ENCODE measurements at places on chromosomes 12 and 14.

DNA sequence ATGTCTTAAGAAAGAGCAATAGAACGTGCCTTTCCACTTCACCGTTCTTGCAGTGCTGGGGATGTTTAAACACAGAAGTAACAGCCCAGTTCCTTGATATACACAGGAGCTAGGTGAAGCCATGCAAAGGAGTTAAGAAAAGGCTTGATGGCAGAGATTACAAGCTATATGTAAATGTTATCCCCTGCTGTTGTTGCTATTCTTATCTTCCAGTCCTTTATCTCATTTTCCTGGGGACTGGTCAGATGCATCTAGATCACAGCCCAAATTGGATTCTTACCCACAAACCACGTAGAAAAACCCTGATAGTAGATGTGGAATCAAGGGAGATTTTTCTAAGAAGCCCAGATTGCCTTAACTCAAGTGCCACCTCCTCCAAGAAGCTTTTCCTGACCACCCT is 5.5 kb downstream of the ASCL1 start:
- DNase-seq = no peak

GRCh38 chr12:14999695-15000365 is 27.0 kb downstream of the PDE6H start:
- no peak for DNase-seq

- no peak for DNase-seq
These were observed 5.6 kb downstream of the NAB2 start for GRCh38 chr12:57094208-57095160.

DNA sequence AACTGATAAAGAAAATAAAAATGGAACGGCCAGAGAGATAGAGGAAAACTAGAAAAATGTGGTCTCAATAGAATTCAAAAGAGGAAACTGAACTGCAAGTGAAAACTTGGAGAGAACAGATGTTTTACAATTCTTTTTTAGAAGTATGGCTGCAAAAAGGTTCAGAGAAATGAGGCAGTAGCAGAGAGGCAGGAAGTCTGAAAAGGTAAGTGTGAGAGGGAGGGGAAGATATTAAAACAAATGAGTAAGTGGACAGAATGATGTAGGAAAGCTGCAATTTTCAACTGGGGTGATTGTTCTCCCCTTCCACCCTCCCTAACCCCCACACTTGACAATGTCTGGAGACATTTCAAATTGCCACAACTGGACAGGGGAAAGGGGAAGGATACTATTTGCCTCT is 12.9 kb downstream of the BTBD7 start:
- no peak for DNase-seq

DNA sequence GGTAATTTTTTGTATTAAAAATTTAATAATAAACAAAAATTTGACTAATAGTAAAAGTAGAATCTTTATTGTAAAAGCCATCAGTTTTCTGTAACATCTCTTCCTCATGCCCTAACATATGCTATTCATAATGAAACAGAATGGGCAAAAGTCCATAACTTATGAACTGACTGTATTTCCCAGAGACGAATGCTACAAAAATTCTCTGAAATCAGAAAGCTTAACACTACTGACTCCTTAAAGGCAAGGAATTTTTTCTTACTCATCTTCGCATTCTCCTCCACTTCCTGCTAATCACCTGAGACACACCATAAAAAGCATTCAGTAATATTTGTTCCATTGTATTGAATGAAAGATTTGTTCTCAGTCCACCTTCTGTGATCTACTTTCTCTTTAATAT is 17.6 kb downstream of the MON2 start:
- DNase-seq = no peak

DNA sequence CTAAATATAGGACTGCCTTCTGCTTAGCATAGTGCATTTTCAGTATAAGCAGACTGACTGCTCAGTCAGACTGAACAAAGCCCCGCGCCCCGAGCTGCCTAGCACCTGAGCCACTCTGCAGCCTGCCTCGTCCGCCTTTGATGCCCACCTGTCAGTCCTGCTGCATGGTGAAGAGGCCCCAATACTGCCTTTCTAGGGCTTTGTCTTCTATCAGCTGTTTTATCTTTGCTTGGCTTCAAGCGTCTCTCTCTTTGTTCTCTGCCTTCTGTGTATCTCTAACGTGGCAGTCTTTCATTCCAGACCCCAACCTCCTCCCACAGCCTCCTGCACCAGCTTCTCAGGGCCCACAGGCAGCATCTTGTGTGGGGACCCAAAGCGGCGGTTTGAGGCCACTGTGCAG is 1001.0 kb downstream of the VRK1 start:
- no peak for DNase-seq

DNA sequence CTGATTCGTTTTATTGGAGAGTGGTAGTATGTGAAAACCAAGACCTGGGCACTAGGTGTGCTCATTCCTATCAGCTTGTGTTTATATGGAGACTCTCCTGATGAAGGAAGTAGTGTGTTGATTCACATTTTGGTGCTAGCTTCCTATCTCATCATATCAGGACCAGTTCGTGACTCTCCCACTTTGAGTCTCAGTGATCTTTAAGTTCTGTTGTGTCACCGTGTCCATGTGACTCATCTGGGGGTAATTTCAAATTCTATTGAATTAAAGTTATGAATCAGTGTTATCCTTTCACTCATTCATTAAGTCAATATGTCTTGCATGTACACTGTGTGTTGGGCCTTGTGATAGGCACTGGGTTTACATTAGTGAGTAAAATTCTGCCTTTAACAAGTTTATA is 180.2 kb downstream of the CACNA1C start:
- no peak for DNase-seq

DNA sequence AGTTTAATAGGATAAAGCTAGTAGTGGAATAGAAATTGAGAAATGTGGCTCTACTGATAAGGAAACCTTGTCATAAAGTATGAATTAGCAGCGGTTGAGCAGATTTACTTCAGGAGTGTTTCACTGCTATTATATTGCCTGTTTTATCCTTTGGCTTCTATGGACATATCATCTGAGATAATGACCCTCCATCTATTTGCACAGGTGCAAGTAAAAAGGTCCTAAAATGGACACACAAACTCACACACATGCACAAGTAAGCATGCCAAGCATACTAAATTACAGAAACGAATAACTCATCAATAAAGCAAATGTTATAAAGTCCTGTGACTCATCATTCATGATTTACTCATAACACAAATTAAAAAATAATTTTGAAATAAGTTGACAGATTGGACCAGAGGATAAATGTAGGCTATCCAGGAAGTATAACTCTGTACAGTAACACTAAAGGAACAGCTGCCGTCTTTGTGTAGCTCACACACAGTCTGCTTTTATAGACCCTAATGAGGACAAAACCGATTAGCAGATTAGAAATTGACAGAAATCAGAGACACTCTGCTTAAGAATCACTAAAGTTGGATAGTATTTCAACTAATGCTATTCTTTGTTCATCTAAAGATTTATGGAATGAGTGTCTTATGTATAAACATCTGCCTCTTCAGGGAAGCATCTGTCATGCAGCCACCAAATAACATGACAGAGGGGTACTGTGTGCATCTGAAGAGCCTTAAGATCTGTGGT is 73.9 kb downstream of the SYT1 start:
- no peak for DNase-seq

DNA sequence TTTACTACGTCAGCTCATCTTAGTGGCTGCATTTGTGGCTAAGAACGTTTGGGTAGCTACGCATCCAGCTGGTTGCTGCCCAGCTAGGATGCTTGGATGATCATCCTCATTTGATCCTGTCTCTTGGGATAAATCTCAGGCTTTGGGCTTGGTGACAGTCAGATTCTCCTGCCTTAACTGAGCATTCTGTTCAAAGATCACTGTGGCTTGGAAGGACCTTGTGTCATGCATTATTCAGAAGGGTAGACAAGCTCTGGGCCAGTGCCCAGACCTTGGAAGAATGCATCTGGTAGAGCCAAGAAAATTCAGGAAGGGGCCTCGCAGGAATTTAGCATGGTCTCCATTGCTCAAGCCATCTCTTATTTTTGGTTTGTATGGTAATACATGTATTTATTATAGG is 188.4 kb downstream of the NRXN3 start:
- no peak for DNase-seq

GRCh38 chr12:86697916-86698640 is 441.9 kb upstream of the MGAT4C start:
- DNase-seq = no peak

GRCh38 chr12:125742413-125742812 is 677.2 kb downstream of the AACS start:
- no peak for DNase-seq

DNA sequence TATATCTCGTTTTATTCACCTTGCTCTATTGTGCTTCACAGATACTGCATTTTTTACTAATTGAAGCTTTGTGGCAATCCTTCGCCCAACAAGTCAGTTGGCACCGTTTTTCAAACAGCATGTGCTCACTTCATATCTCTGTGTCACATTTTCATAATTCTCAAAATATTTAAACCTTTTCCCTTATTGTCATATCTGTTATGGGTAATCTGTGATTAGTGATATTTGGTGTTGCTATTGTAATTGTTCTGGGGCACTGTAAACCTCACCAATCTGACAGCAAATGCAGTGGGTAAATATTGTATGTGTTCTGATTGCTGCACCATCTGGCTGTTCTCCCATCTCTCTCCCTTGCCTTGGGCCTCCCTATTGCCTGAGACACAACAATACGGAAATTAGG is 191.3 kb downstream of the BTG1 start:
- no peak for DNase-seq

- DNase-seq = no peak
These were observed 5.6 kb downstream of the AACS start for GRCh38 chr12:125070661-125071390.

DNA sequence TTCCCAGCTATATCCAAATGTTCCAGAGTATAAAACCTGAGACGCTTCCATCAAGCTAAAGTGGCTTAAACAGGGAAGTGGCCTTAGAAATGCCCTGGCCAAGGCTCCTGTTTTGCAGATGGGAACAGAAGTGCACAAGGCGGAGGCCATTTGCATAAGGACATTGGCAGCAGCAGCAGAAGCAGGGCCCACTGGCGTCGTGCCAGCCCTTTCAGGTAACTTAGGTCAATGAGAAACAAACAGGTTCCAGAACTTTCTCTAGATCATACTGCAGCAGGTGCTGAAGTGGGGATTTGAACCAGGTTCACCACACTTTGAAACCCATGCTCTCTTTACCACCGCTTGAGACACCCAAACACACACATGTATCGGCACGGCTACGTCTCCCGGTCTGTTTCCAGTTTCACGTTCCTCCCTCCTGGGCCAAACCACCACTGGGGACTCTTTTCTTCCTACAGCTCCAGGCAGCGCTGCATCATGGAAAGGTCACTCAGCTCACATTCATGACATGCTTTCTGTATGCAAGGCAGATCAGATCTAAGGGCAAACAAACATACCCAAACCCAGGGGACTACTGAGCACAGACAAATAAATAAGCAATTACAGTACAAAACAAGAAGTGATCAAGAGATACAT is 46.0 kb upstream of the PLEKHG6 start:
- no peak for DNase-seq

GRCh38 chr14:76846331-76847047 is 20.3 kb downstream of the LRRC74A start:
- DNase-seq = no peak

DNA sequence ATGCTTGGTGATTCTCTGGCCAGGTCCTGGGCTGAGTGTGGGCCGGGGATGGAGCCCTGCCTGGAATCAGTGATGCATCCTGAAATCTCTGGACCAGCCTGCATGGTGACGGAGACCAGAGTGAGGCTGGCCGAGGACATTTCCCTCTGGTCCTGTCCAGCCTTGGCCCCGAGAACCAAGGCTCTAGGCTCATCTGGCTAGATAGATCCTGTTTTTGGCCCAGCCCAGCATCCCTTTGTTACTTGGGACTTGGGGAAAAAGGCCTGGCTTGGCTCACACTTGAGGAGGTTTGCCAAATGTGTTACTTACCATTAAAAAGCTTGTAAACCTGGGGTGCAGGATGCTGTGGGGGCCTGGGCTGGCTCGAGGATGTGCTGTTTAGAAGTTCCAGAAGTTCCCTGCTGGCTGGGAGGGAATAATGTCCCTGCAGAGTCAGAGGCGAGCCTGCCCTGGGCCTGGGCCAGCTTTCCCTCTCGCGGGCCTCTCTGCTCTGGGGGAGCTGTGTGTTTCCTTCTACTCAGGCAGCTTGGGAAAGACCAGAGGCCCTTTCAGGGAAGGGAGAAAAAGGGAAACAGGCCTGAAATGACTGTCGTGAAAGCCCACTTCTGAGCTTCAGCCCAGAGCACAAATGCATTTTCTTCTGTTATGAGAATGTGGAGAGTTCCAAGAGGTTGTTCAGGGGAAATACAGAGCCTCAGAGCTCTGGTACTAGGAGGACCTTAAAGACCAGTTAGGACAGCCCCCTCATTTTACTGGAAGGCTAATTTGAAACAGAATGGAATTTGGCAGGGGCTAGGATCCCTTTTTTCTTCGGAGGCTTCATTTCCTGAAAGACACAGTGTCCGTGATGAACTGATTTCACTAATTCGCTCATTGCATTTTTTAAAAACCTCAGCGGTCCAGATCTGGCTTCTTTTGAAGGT is 47.2 kb upstream of the CTDSP2 start:
- no peak for DNase-seq

GRCh38 chr12:3834774-3835173 is 38.4 kb downstream of the PARP11 start:
- no peak for DNase-seq

DNA sequence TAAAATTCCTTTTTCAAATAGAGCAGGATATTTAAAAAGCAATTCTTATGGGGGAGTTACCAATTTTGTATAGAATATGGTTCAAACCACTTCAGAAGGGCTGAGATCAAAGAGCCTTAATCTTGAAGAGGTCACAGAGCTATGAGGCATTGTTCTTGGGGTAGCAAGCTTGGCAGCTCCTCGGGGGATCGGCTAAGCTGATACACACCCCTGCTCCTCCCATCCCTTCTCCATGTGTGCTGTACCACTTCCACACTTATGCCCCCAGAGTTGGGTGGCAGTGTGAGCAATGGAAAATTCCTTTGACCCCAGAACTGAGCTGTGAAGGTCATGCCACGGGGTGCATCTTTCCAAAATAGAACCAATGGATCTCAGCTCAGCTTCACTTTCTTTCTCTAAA is 15.0 kb upstream of the TMEM30B start:
- DNase-seq = no peak

DNA sequence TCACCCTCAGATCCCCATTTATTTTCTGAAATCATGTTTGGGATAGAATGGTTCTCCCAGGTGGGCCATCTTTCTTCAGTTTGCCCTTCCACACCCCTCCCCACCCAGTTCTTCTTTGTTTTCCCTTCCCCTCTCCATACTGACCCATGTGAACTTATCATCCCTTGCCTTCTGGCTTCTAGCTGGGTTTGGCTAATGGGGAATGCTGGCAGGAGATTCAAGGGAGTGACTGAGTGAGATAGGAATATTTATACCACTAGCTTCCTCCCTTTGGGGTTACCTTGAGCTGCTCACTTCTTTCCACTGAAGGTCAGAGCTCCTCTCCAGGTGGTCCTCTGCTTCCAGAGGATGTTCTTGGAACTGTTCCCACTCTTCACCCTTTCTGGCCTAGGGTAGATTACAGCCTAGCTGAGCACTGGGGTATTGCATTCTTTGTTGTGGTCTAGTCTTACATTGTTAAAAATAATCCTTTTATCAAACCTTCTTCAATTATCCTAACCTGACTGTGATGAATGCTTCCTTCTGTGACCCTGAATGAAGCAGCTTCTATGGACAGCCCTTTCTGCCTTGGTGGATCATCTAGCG is 88.3 kb upstream of the ATP2B1 start:
- DNase-seq = no peak
